ENCODE measurements at places on chromosomes 6 and 20.

DNA sequence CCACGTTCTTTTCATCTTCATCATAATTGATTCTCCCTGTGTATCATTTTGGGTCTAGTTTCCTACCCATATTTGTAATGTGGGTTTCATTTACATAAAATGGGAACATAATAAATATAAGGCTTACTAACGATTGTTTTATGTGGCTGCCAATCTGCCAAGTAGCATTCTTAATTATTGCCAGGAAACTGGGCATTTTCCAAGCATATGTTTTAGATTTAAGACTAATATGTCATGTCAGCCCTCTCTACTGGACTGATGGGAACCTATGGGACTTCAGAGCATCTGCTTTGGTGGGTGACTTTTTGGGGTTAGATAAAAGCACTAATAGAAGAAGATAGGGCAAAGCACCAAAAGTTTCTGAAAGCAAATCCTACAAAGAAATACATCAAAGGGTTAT is 157.5 kb downstream of the TBX18 start:
- no peak for DNase-seq

- DNase-seq, result no peak
Measured at GRCh38 chr20:39762716-39763115, 800.6 kb downstream of the DHX35 start.

- DNase-seq, result no peak
Measured at GRCh38 chr6:54695815-54696214, 150.8 kb upstream of the FAM83B start.

DNA sequence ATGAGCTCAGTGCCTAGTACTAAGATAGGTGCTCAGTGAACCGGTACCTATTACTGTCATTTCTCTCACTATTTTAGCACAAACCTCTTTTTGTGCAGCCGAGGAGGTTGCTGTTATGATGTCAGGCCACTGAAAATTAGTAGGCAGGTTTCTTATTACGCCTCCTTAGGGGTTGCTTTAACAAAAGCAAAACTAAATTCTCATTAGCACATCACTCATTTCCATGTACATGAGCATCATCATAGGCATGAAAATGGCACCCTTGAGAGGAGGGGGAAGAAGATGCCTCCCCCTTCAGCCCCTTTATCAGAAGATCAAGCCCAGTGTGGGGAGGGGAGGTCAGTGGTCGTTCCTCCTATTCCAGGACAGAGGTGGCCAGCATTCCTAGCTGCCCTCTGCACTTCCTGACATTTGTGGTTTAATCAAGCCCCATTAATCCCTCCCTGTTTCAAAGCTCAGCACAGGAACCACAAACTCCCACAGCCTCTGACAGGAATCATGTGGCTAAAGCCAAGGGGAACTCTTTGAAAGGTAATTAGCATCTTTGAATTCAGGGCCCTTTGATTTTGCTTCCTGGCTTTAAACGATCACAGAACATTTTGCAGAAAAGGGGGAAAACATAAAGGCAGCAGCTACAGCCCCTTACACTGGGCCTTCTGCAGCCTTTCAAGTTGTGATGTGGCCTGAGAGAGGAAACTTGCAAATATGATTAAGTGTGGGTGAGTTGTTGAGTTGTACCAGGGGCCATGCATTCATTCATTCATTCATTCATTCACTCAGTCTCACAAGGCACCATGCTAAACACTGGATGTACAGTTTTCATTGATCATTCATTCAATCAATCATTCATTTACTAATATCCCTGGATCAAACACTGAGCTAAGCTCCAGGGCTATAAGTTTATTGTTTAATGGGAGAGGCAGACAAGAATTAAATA is 31.9 kb upstream of the PSMF1 start:
- DNase-seq, result no peak

- no peak for DNase-seq
Measured at GRCh38 chr20:24273251-24273650, 196.2 kb upstream of the SYNDIG1 start.

Measured in type B pancreatic cell (in vitro differentiated cells).